ENCODE measurements at places on chromosomes 7 and 10.

DNA sequence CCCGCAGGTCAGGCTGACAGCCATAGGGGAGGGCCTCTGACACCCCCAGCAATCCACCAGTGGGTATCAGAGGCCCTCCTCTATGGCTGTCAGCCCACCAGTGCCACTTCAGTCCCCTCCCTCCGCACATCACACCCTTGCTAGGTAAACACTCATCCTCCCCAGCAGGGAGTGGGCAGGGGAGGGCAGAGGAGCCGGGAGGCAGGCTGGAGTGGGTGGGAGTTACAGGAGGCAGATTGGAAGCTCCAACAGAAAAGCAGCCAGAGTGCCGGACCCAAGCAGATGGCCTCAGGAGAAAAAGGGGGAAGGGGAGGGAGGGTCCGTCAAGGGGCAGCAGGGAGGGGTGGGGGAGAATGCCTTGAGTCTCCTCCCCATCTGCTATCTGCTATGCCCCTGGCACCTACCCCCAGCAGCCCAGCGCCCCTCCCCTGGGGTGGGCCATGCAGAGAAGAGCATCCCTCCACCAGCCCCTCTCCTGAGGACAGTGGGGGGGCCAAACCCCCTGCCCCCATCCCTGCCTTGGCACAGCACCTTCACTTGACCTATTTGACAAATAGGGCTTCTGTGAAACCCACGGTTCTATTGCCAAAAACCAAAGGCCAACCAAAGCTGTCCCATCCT is 2.4 kb downstream of the RASGEF1A start:
- no peak for DNase-seq

DNA sequence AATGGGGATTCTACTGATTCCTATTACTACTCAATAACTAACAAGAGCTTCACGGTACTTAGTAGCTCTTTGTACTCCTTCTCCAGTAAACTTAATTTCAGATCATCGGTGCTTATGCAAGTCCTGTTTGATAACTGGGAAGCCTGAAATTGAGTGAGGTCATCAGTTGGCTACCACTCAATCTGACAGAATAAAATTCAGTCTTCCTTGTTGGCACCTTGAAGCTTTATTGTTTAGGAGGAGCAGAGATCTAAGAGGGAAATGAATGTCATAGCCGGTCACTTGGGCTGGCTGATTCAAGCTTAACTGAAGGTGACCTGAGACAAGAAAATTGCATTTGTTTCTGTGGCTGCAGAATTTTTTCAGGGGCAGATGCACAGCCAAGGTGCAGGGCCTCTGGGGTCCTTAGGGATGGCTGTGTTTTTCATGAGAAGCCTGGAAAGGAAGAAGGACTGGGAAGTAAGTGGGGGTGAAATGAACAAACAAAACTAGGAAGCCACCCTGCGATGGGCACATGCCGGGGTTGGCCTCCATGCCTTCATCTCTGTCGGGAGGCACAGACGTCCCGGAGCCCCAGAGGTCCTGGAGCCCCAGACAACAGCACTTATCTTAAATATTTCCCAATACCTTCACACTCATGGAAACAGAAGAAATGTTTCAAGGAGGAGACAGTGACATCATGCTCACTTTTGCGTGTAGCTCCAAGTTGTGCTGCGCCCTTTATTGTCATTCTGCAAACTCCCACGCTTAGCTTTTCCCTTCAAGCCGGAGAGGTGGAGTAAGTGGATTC is 85.0 kb upstream of the KIF5B start:
- no peak for DNase-seq

GRCh38 chr10:14837003-14837756 is 657 bp downstream of the CDNF start:
- DNase-seq: no peak

GRCh38 chr10:27366769-27367168 is 126.2 kb upstream of the ACBD5 start:
- DNase-seq: no peak

GRCh38 chr7:33996899-33997298 is 91.6 kb downstream of the BMPER start:
- DNase-seq: no peak

- no peak for DNase-seq
These were observed 13.9 kb downstream of the TUBAL3 start for GRCh38 chr10:5390607-5391205.

DNA sequence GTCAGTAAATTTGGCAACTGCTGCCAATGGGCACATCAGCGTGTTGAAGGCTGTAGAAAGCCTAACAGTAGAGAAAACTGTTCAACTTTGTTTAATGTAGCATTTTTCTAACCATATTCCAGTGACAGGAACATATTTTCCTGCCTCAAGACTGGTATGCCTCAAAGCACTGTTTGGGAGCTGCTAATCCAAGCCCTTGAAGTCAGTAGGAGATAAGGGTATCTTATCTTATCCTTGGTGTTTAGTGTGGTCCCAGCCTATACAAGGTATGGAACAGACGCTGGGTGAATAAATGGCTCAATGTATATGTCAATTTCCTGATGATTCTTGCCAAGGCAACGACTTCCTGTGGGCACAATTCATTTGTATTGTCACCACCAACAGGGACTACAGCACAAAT is 97.5 kb upstream of the CREB5 start:
- DNase-seq: no peak

DNA sequence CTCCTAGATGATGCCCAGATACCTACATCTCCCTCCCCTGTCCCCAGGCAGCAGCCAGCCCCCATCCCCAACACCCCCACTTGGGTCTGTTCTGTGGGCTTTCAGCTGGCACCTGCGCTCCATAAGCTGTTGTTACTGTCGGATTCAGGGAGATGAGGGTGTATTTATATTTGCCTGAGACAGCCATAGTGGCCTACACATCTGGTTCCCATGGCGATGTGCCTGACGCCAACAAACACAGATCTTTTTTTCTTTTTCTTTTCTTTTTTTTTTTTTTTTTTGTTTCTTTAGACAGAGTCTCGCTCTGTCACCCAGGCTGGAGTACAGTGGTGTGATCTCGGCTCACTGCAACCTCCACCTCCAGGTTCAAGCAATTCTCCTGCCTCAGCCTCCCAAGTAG is 73.1 kb downstream of the CLIP2 start:
- DNase-seq: no peak

DNA sequence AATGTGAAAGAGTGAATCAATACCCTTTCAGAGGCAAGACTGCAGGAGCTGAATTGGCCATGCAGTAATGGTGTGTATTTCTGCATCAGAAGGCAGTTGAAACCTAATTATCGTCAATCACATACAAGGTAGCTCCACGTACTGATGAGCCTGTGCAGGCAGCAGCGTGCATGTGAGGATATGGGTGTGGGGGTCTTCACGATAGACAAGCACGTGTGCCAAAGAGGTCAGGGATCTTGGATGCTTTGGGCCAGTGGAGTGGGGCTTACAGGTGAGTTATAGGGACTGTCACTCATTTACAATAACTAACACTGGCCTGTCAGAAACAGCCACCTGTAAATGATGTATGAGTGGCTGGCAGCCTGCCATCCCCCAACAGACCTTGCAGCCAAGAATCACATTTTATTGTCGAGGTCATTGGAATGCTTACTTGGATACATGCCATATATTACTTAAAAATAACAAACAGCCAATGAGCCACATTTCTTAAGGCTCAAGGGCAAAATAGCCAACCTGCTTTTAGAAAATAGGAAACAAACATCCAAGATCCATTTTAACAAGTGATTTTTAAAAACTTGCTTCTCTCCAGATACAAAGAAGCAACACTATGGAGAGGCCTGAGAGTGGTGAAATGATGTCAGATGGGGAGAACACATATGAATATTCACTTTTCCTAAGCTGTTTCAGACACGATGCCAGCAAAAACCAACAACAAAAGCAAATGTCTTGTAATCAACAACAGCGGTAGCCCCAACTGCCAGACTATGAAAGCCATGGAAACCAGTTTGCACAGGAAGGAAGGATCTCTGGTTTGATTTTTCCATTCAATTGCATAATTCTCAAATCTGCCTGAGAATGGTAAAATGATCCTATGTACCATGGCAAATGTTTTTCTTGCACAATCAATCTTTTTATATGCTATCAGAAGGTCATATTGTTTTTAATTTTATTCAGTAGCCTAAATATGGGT is 210.7 kb downstream of the SKAP2 start:
- DNase-seq: no peak

DNA sequence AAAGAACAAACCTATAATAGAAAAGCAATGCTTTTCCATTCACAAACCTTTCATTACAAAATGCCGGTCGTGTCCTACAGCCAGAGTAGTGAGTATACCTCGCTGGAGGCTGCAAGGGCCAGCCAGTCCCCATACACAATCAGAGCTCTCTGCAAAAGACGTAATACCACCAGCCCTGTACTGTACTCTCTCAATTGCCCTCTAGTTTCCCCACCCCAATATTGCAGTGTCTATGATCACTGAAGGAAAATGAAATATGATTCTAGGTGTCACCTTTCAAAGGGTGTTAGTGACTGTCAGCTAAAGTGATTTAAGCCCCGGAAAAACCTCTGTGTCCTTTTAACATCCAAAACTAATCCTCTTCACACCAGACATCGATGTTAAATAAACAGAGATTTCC is 24.8 kb downstream of the PLXNA4 start:
- DNase-seq: no peak

DNA sequence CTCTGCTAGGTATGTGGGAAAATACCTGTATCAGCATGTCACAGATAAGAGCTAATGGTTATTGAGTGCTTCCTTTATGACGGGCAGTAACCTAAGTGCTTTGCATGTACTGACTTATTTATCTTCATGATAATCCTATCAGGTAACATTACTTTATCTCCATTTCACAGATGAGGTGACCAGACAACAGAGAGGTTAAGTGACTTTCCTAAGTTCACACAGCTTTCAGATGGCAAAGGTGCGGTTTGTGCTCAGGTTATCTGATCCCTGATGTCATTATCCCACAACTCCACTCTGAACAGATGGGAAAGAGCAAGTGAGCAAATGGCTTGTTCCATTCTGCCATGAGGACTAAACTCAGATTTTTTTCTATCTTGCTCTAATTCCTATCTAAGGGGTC is 217.0 kb upstream of the PODXL start:
- no peak for DNase-seq

GRCh38 chr10:33052915-33053810 is 95.1 kb upstream of the ITGB1 start:
- no peak for DNase-seq

- no peak for DNase-seq
These were observed 31.4 kb upstream of the FAM133B start for GRCh38 chr7:92621561-92622023.

GRCh38 chr7:82146491-82146890 is 297.1 kb downstream of the CACNA2D1 start:
- DNase-seq: no peak

DNA sequence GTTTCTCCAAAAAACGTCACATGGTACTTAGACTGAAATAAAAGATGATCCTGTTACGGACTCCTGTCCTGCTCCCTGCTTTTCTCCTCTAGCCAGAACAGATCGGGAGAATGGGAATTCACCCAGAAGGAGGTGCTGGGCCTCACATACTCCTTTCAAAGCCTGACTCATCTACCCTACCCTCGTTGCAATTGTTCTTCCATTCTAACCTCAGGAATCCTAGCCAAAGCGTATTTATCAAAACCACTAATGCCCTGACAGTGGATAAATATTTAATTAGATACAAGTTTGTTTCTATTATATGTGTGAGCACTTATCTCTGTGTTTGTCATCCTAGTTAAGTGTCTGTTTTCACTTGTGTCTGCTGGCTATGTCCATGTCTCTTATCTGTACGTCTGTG is 21.7 kb downstream of the ZCWPW1 start:
- no peak for DNase-seq

GRCh38 chr10:133337370-133337725 is 652 bp upstream of the CALY start:
- DNase-seq: no peak

GRCh38 chr10:79077488-79078173 is 8.9 kb downstream of the ZMIZ1 start:
- DNase-seq: no peak

DNA sequence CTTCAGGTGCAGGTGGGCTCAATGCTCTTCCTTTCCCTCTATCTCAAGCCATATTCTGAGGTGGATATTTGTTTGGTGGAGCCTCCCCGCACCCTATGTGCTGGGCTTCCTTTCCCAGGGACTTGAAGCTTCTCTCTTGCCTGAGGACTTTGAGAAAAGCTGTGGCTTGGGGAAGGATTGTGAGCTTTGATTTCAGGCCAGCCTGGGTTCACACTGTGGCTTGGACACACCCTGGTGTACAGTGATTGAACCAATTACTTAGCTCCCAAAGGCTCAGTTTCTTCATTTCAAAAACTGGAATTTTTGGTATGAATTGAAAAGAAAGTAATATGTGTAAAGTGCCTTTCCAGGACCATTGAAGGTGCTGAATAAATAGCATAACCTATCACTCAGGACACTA is 224.5 kb upstream of the GLI3 start:
- no peak for DNase-seq

GRCh38 chr10:63586043-63586442 is 64.8 kb downstream of the REEP3 start:
- DNase-seq: no peak

GRCh38 chr7:78588393-78588792 is 789.8 kb downstream of the PHTF2 start:
- no peak for DNase-seq

GRCh38 chr7:151721694-151722093 is 155.2 kb downstream of the PRKAG2 start:
- DNase-seq: no peak

DNA sequence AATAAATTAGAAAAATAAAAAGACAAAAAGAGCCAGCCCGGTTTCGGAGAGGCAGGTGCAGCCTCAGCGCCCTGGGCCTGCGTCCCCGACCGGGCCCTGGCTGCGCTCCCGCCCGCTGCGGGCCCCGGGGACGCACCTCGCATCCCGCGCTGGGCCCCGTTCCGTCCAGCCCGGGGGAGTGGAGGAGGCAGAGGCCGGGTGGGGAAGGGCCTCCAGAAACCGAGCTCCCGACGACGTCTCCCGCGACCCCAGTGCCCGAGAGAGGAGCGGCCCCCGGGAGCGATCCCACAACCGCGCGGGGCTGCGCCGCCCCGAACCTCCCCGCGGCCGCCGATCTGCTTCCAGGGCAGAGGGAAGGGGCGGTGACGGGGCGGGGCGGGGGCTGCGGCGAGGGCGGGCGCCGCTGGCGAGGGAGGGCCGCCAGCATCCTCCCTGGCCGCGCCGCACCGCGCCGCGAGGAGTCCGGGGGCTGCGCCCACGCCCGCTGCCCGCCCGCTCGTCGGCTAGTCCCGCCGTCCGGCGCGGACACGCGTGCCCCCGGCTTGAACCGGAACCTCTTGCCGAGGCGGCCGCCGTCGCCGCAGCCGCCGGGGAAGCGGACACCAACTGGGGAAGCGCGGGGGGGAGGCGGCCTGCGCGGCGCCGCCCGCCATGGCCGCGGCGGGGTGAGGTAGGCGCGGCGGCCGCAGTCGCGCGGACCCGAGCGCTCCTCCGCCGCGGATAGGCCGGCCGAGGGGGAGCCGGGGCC is at the start of gene CCNY:
Gene CCNY, plus strand, starts transcription at position 426 of the 748 bp plus-strand sequence. CDS start 545 bp downstream, outside the sequence.
- DNase-seq: peak; percentile 69
